Caco-2 (cell line): ENCODE measurements at places on chromosomes 16 and 17. TPM values are rescaled to one million over a fixed set of nuclear protein-coding genes. Genes with fewer than 3 reads are reported as not detected.

HSPB9 gene
- not detected in 2 replicates for total RNA-seq

GRCh38 chr16:9154567-9155410 is 63.3 kb downstream of the HAPSTR1 start:
- no peak overlapping the region for H3K27ac ChIP-seq
- no peaks in the 10 kb centered on the region for H3K4me1 ChIP-seq
- no peak overlapping the region for H3K4me3 ChIP-seq
- no peaks in the 10 kb centered on the region for H3K36me3 ChIP-seq
- H3K27me3 ChIP-seq, result no peaks in the 10 kb centered on the region
- DNase-seq, result no peak

GPR179 gene
- total RNA-seq, result 0.05 TPM in 1 of 2 replicates, not detected in the other

GRCh38 chr17:68196394-68197090 is 51.3 kb upstream of the AMZ2 start:
- H3K4me3 ChIP-seq, result peak overlapping the region; percentile 30
- peaks cover 33% of the 10 kb centered on the region for H3K4me1 ChIP-seq
- H3K27me3 ChIP-seq, result peaks cover 23% of the 10 kb centered on the region
- DNase-seq, result no peak
- no peaks in the 10 kb centered on the region for H3K36me3 ChIP-seq

DNA sequence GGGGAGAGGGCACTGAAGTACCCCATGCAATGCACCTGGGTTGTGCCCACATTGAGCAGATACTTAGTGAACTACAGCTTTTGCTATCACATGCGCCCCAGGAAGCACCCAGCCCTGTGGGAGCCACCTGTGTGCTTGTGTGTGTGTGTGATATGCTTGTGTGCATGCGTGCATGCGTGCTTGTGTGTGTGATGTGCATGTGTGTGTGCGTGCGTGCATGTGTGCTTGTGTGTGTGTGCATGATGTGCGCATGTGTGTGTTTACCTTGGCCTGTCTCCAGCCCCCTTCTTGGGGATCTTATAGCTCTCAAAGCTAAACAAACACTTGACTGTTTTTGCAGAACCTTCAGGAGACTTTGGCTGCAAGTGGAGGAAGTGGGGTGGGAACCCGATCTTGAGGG is 841 bp downstream of the C16orf89 start:
- no peak for DNase-seq
- H3K4me1 ChIP-seq, result no peaks in the 10 kb centered on the region
- H3K36me3 ChIP-seq, result no peaks in the 10 kb centered on the region

SMG6 gene
- 33.8 and 35.3 TPM in 2 replicates for total RNA-seq

GRCh38 chr17:79739148-79740062 is 8.7 kb downstream of the ENPP7 start:
- peak overlapping the region; percentile 17 for H3K27ac ChIP-seq
- no peak for DNase-seq
- H3K27me3 ChIP-seq, result no peaks in the 10 kb centered on the region
- no peaks in the 10 kb centered on the region for H3K36me3 ChIP-seq

DNA sequence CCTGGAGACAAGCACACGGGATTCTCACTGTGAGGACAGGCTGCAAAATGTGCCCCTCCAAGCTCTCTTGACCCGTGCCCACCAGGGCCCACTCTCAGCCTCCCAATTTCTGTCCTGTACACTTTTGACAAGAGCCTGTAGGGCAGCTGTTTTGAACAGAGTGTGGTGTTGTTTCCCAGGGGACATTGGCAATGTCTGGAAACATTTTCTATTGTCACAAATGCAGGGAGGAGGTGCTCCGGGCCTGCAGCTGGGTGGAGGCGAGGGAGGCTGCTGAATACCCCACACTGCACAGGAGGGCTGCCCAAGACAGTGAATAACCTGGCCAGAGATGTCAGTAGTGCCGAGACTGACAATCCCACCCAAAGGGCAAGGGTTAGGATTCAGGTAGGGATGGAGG is 10.5 kb downstream of the CEP295NL start:
- H3K27ac ChIP-seq, result no peak overlapping the region
- H3K27me3 ChIP-seq, result no peaks in the 10 kb centered on the region
- H3K4me3 ChIP-seq, result no peak overlapping the region
- no peak for DNase-seq
- no peaks in the 10 kb centered on the region for H3K36me3 ChIP-seq
- no peaks in the 10 kb centered on the region for H3K4me1 ChIP-seq

HAS3 gene
- total RNA-seq, result 8.3 TPM in 2 replicates

- H3K27ac ChIP-seq, result no peak overlapping the region
- DNase-seq, result peak; percentile 67
- no peaks in the 10 kb centered on the region for H3K36me3 ChIP-seq
- no peak overlapping the region for H3K4me3 ChIP-seq
These were observed 45.0 kb upstream of the NACA2 start for GRCh38 chr17:61635913-61636432.

INCA1 gene
- total RNA-seq, result 0.64 and 1.4 TPM in 2 replicates

- no peak for DNase-seq
- H3K27me3 ChIP-seq, result no peaks in the 10 kb centered on the region
- H3K36me3 ChIP-seq, result no peaks in the 10 kb centered on the region
- H3K27ac ChIP-seq, result no peak overlapping the region
- no peaks in the 10 kb centered on the region for H3K4me1 ChIP-seq
These were observed 26.1 kb upstream of the ENPP7 start for GRCh38 chr17:79704691-79705090.

DNA sequence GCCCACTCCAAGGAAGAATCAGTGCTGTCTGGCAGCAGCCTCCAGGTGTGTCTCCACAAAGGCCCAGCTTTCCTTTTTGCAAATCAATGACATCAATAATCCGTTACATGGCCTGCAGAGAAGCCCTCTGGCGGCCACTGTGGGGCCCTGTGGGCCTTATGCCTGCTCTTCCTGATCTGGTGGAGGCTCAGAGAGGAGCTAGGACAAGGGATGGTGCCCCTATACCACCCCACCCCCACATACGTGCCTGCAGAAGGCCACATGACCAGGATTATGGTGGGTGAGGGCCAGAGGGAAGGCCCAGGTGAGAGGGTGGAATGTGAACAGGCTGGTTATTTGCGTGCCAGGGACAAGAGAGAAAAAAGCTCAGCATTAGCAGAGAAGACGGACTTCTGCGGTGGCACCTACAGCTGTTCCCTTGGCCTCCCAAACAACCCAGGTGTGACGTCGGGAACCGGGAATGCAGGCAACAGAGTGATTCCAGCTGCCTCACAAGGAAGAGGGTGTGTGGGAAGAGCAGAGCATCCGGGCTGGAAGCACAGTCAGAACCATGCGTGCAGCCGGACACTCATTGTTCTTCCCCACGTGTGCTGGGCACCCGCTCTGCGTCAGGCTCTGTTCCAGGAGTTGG is 22.5 kb downstream of the EIF4A3 start:
- no peaks in the 10 kb centered on the region for H3K27me3 ChIP-seq
- H3K36me3 ChIP-seq, result no peaks in the 10 kb centered on the region
- no peak overlapping the region for H3K27ac ChIP-seq
- 0 out of 2 replicates have a peak, but pooled peaks cover 4% of the 10 kb centered on the region for H3K4me1 ChIP-seq
- peak; percentile 74 for DNase-seq

- no peaks in the 10 kb centered on the region for H3K27me3 ChIP-seq
- H3K4me3 ChIP-seq, result peak overlapping the region; percentile 88
- H3K4me1 ChIP-seq, result peaks cover 32% of the 10 kb centered on the region
- H3K36me3 ChIP-seq, result no peaks in the 10 kb centered on the region
- peak overlapping the region; percentile 95 for H3K27ac ChIP-seq
These were observed 91.5 kb upstream of the TMEM97 start for GRCh38 chr17:28227316-28228108.

- DNase-seq, result peak; percentile 66
- no peaks in the 10 kb centered on the region for H3K36me3 ChIP-seq
- no peaks in the 10 kb centered on the region for H3K27me3 ChIP-seq
- peak within 1 kb of the TSS; percentile 80 for H3K4me3 ChIP-seq
These were observed at the start of gene ULK2 for GRCh38 chr17:19867329-19868078. Gene ULK2, minus strand, starts transcription at chr17:19867936. Its CDS starts 519 bp downstream, at chr17:19867417.

GRCh38 chr17:72332367-72332766 is 211.5 kb downstream of the SOX9 start:
- H3K4me1 ChIP-seq, result no peaks in the 10 kb centered on the region
- no peak overlapping the region for H3K27ac ChIP-seq
- no peak for DNase-seq
- no peak overlapping the region for H3K4me3 ChIP-seq
- no peaks in the 10 kb centered on the region for H3K36me3 ChIP-seq

GRCh38 chr17:78523934-78524655 is 53.1 kb downstream of the DNAH17 start:
- DNase-seq, result no peak
- peaks cover 11% of the 10 kb centered on the region; the same call in 1 of the 2 replicates for H3K4me1 ChIP-seq
- H3K27me3 ChIP-seq, result no peaks in the 10 kb centered on the region
- no peaks in the 10 kb centered on the region for H3K36me3 ChIP-seq
- H3K27ac ChIP-seq, result no peak overlapping the region

DNA sequence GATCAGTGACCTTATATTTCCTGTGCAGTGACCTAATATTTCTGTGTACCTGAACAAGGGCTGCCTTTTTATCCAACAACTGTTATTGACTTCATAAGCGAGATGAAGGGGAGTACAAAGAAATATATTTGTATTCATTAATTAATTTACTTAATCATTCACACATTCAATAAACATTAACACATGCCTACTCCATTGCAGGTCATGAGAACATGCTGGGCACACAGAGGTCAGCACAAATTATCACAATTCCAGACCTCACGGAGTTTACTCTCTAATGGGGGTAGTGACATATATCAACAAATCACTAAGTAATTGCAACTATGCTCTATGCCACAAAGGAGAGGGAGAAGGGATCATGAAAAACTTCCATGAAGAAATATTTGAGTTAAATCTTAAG is 614.6 kb downstream of the TOX3 start:
- no peaks in the 10 kb centered on the region for H3K36me3 ChIP-seq
- DNase-seq, result no peak
- H3K27me3 ChIP-seq, result no peaks in the 10 kb centered on the region
- H3K4me3 ChIP-seq, result no peak overlapping the region
- H3K27ac ChIP-seq, result no peak overlapping the region

- H3K27ac ChIP-seq, result no peak overlapping the region
- H3K27me3 ChIP-seq, result no peaks in the 10 kb centered on the region
- H3K4me1 ChIP-seq, result no peaks in the 10 kb centered on the region
- no peak for DNase-seq
These were observed 276.7 kb downstream of the C16orf95 start for GRCh38 chr16:87040169-87041117.

TMEM88 gene
- 2.5 and 3.2 TPM in 2 replicates for total RNA-seq

GRCh38 chr16:55091213-55091870 is 160.7 kb downstream of the IRX5 start:
- H3K27me3 ChIP-seq, result no peaks in the 10 kb centered on the region
- H3K4me3 ChIP-seq, result no peak overlapping the region
- no peaks in the 10 kb centered on the region for H3K4me1 ChIP-seq
- no peak for DNase-seq

YPEL3 gene
- total RNA-seq, result 24.4 and 26.3 TPM in 2 replicates

CCL5 gene
- not detected in 2 replicates for total RNA-seq

GRCh38 chr16:57127836-57128235 is 35.5 kb downstream of the CPNE2 start:
- DNase-seq, result no peak
- H3K4me1 ChIP-seq, result peaks cover 9% of the 10 kb centered on the region
- H3K27ac ChIP-seq, result no peak overlapping the region
- no peaks in the 10 kb centered on the region for H3K27me3 ChIP-seq

DNA sequence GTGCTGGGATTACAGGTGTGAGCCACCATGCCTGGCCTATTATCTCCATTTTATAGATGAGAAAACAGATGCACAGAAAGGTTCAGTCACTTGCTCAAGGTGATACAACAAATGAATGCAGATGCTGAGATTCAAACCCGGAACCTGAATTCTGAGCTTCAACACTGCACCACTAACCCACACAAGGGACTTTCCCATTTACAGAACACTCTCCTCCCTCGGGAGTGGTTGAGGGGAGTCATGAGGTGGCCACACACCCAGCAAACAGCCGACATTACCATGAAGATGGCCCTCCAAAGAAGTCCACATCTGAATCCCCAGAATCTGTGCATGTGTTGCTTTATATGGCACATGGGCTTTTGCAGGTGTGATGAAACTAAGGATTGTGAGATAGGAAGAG is 9.1 kb downstream of the BCL7C start:
- no peak overlapping the region for H3K4me3 ChIP-seq
- no peak for DNase-seq
- H3K4me1 ChIP-seq, result no peaks in the 10 kb centered on the region
- no peaks in the 10 kb centered on the region for H3K27me3 ChIP-seq
- no peaks in the 10 kb centered on the region for H3K36me3 ChIP-seq
- no peak overlapping the region for H3K27ac ChIP-seq

DNA sequence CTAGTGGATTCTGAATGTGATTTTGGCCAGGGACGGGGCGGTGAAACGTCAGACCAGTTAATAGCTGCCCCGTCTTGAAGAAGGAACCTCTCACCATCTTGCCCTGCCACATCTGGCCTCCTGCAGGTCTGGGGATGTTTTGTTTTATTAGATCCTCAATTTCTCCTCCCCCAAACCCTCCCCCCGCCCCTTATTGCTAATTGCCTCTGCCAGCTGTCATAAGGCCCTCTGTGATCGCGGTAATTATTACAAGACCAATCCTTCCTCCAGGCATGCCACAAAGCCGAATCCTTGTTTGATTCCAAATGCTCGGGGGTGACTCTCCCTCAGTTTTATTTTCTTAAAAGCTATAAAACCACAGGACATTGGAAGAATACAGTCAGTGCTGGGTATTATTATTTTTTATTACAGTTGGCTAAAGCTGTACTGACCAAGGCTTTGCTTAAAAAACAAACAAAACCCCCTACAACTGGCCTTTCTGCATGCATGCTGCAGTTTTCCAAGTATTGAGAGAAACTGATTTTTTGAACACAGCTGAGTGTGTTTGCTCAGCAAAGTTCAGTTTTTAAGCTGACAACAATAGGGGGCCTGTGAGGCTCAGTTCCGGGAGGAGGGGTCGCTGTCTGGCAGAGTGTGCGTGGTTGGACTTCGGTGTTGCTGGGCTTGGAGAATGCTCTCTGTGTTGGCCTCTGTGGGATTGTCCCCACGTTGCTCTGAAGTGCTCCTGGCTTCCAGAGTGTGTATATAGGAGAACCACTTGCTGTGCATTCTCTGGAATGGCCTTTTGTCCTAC is 1.7 kb downstream of the KSR1 start:
- H3K4me3 ChIP-seq, result peak overlapping the region; percentile 79
- no peaks in the 10 kb centered on the region for H3K36me3 ChIP-seq
- H3K4me1 ChIP-seq, result peaks cover 35% of the 10 kb centered on the region
- peak; percentile 36 for DNase-seq
- no peaks in the 10 kb centered on the region for H3K27me3 ChIP-seq
- no peak overlapping the region for H3K27ac ChIP-seq

KRT24 gene
- 0.16 TPM in 1 of 2 replicates, not detected in the other for total RNA-seq

AOC3 gene
- total RNA-seq, result 0.49 and 0.93 TPM in 2 replicates

FBXO39 gene
- total RNA-seq, result not detected in 2 replicates

DNA sequence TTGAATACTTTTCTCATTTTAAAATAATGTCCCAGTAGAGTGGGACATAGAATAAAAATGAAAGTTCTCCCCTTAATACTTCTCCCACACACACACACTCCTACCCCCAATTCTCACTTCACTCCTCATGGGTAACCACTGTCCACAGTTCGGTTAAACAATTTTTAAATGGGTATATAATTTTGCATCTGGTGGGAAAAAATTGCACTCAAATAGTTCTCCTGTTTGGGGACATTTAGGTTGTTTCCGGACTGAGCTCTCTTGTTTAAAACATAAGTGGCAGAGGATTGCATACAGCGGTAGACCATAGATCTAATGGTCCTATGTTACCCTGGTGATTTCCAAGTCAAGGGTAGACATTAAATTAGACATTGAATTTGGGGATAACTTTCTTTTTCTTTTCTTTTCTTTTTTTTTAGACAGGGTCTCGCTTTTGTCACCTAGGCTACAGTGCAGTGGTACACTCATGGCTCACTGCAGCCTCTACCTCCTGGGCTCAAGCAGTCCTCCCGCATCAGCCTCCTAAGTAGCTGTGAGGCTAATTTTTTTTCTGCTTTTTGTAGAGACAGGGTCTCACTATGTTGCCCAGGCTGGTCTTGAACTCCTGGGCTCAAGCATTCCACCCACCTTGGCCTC is 138.3 kb downstream of the SOCS1 start:
- no peaks in the 10 kb centered on the region for H3K36me3 ChIP-seq
- DNase-seq, result no peak
- no peak overlapping the region for H3K4me3 ChIP-seq
- no peaks in the 10 kb centered on the region for H3K27me3 ChIP-seq
- no peaks in the 10 kb centered on the region for H3K4me1 ChIP-seq

ADAM11 gene
- total RNA-seq, result 1.9 and 2.3 TPM in 2 replicates

TBC1D3G gene
- total RNA-seq, result not detected in 2 replicates
